ENCODE measurements at places on chromosomes 7 and 10. TPM values are rescaled to one million over a fixed set of nuclear protein-coding genes. Genes with fewer than 3 reads are reported as not detected.

The ARMC3 gene
- polyA plus RNA-seq: not detected

The HABP2 gene
- not detected for polyA plus RNA-seq

The OPN1SW gene
- not detected for polyA plus RNA-seq

The FAM185A gene
- polyA plus RNA-seq: 4.0 TPM

The CHN2 gene
- polyA plus RNA-seq: not detected

The LSM8 gene
- 37.1 TPM for polyA plus RNA-seq

The CLDN15 gene
- polyA plus RNA-seq: 3.0 TPM

The PIP gene
- not detected for polyA plus RNA-seq

The LRRTM3 gene
- not detected for polyA plus RNA-seq

The PON1 gene
- polyA plus RNA-seq: not detected

The SPDYE3 gene
- not detected for polyA plus RNA-seq

The TMEM236 gene
- 0.01 TPM for polyA plus RNA-seq

The DKK1 gene
- 21.9 TPM for polyA plus RNA-seq

The ADCYAP1R1 gene
- polyA plus RNA-seq: not detected

The CYP26C1 gene
- not detected for polyA plus RNA-seq

The LRMDA gene
- polyA plus RNA-seq: 0.12 TPM

The KCNIP2 gene
- 0.61 TPM for polyA plus RNA-seq

The ZNF467 gene
- polyA plus RNA-seq: 0.32 TPM

The ASL gene
- polyA plus RNA-seq: 25.9 TPM

The PPP1R3A gene
- polyA plus RNA-seq: not detected

The CDHR1 gene
- not detected for polyA plus RNA-seq

The KCNMA1 gene
- polyA plus RNA-seq: 58.8 TPM

The PSD gene
- polyA plus RNA-seq: 8.2 TPM

The OR2A5 gene
- not detected for polyA plus RNA-seq

The MRM2 gene
- 17.7 TPM for polyA plus RNA-seq

The XRCC2 gene
- polyA plus RNA-seq: 0.84 TPM

The INSYN2A gene
- 0.35 TPM for polyA plus RNA-seq

The TMEM176A gene
- 1.5 TPM for polyA plus RNA-seq

The CACNB2 gene
- polyA plus RNA-seq: 0.93 TPM

The AKR1C8 gene
- not detected for polyA plus RNA-seq

The CAPZA2 gene
- polyA plus RNA-seq: 128 TPM

The EPO gene
- not detected for polyA plus RNA-seq

The COL28A1 gene
- polyA plus RNA-seq: 0.02 TPM

The SDK1 gene
- 2.2 TPM for polyA plus RNA-seq

The MTERF1 gene
- 11.1 TPM for polyA plus RNA-seq

The MYOZ1 gene
- not detected for polyA plus RNA-seq

The UNCX gene
- polyA plus RNA-seq: not detected

The RBP4 gene
- polyA plus RNA-seq: not detected

The PRLHR gene
- polyA plus RNA-seq: not detected

The HTR5A gene
- not detected for polyA plus RNA-seq

The TMEM273 gene
- polyA plus RNA-seq: not detected

The CALHM3 gene
- not detected for polyA plus RNA-seq

The NKX1-2 gene
- not detected for polyA plus RNA-seq

The ARPC1A gene
- 259 TPM for polyA plus RNA-seq

The MSMB gene
- polyA plus RNA-seq: not detected

The DYDC1 gene
- polyA plus RNA-seq: not detected

The MINDY3 gene
- 19.4 TPM for polyA plus RNA-seq

The HTR7 gene
- 1.1 TPM for polyA plus RNA-seq

The CPA4 gene
- polyA plus RNA-seq: 65.7 TPM

The GAD2 gene
- polyA plus RNA-seq: not detected

The TRA2A gene
- 78.8 TPM for polyA plus RNA-seq

The CHST15 gene
- 4.1 TPM for polyA plus RNA-seq

The ZNF32 gene
- polyA plus RNA-seq: 53.5 TPM

The LMBR1 gene
- polyA plus RNA-seq: 20.8 TPM

The WNT8B gene
- not detected for polyA plus RNA-seq

Data from AG04450 (cell line).